ENCODE measurements at places on chromosomes 6 and 20. TPM values are rescaled to one million over a fixed set of nuclear protein-coding genes. Genes with fewer than 3 reads are reported as not detected.

Gene OR12D1
- not detected for total RNA-seq

Gene BHLHE23
- not detected for total RNA-seq

Gene ERVFRD-1
- total RNA-seq, result not detected

Gene B3GAT2
- total RNA-seq, result not detected

Gene ARG1
- not detected for total RNA-seq

Gene RCAN2
- total RNA-seq, result 37.2 TPM

Gene NANP
- total RNA-seq, result 13.8 TPM
